Smooth muscle cell of the umbilical artery (primary cell): ENCODE measurements at places on chromosomes 1 and 21. TPM values are rescaled to one million over a fixed set of nuclear protein-coding genes. Genes with fewer than 3 reads are reported as not detected.

TRPM2 gene
- under 0.01 TPM in 1 of 2 replicates, not detected in the other for total RNA-seq

RPL22 gene
- total RNA-seq, result 111 and 124 TPM in 2 replicates

RNF223 gene
- total RNA-seq, result not detected in 2 replicates

KRTCAP2 gene
- total RNA-seq, result 68.0 and 136 TPM in 2 replicates

AMY2A gene
- total RNA-seq, result not detected in 2 replicates

OR1C1 gene
- total RNA-seq, result not detected in 2 replicates

ADAMTS1 gene
- total RNA-seq, result 42.4 and 47.8 TPM in 2 replicates

AZIN2 gene
- total RNA-seq, result 7.2 and 30.3 TPM in 2 replicates

ZNF648 gene
- total RNA-seq, result not detected in 2 replicates
